ENCODE measurements at places on chromosomes 5 and 9.

DNA sequence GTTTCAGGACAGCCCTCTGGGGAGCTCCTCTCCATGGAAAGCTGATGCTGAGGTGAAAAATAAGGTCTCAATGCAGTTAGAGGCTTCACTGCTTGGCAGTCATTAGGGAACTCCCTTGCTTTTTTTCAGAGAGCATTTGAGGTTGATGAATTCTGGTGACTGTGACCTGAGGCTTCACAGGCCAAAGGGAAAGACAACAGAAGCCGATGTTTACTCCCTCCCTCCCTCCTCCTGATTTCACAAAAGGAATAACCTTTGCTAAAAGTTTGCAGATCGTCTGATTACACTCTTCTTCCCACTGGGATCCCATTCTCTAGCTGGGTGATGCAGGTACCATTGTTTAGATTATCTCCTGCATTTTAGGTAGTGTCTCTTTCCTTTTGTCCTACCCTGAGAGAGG, 329.4 kb downstream of the KIF4B start:
- no peak for DNase-seq

DNA sequence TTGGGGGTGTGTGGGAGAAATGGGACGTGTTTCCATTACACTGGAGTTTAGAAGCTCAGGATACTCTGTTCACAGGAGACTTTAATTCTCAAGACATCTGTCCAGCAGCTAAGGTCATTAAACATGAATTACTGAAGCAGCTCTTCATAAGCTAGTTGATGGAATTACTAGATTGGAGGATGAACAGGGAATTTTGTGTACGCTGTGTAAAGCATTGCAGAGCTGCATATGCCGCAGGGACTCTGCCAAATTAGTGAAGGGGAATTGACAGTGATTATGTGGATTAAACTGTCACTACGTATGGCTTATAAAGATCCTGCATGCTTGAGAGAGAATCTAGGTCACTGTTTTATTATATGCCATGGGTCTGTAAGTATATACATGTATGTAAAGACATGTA, 177.5 kb upstream of the TBC1D2 start:
- peak; percentile 92 for DNase-seq

- no peak for DNase-seq
Measured at GRCh38 chr9:2302606-2303005, 287.5 kb downstream of the SMARCA2 start.

GRCh38 chr9:130207241-130207992, 35.2 kb downstream of the NCS1 start:
- DNase-seq = no peak

GRCh38 chr5:95913663-95914062, 48.0 kb downstream of the ELL2 start:
- DNase-seq = no peak

DNA sequence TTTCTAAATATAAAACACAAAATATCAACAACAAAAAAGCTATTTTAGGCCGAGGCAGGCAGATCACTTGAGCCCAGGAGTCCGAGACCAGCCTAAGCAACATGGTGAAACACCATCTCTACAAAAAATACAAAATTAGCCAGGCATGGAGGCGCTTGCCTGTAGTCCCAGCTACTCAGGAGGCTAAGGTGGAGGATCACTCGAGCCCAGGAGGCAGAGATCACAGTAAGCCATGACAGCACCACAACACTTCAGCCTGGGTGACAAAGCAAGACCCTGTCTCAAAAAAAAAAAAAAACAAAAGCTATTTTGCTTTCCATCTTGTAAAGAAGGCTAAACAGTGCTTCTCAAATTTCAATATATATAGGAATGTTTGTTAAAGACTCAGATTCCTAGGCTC, 11.3 kb downstream of the C5orf15 start:
- no peak for DNase-seq

DNA sequence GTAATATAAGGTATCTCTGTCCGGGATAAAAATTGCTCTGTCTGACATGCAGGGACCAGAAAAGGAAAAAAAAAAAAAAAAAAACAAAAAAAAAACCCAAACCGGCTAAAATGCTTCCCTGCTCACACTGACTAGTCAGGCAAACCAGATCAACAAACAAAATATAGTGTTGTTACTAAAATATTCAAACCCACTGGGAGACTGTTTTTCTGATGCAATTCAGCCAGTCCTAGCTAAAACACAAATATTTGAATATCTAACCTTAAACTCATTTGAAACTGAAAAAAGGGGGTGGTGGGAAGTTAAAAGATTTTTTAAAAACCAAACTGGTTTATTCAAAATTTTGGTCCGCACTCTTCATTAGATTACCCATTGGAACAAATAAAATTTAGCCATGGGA, 61.0 kb downstream of the APBA1 start:
- DNase-seq = no peak

GRCh38 chr9:7328453-7328852, 471.1 kb downstream of the DMAC1 start:
- no peak for DNase-seq

- DNase-seq = no peak
Measured at GRCh38 chr9:20604562-20604961, 17.7 kb downstream of the MLLT3 start.

GRCh38 chr5:137648361-137648760, 87.5 kb downstream of the KLHL3 start:
- DNase-seq = no peak

- DNase-seq = peak; percentile 6
Measured at GRCh38 chr9:7209990-7210389, 452.2 kb downstream of the KDM4C start.

DNA sequence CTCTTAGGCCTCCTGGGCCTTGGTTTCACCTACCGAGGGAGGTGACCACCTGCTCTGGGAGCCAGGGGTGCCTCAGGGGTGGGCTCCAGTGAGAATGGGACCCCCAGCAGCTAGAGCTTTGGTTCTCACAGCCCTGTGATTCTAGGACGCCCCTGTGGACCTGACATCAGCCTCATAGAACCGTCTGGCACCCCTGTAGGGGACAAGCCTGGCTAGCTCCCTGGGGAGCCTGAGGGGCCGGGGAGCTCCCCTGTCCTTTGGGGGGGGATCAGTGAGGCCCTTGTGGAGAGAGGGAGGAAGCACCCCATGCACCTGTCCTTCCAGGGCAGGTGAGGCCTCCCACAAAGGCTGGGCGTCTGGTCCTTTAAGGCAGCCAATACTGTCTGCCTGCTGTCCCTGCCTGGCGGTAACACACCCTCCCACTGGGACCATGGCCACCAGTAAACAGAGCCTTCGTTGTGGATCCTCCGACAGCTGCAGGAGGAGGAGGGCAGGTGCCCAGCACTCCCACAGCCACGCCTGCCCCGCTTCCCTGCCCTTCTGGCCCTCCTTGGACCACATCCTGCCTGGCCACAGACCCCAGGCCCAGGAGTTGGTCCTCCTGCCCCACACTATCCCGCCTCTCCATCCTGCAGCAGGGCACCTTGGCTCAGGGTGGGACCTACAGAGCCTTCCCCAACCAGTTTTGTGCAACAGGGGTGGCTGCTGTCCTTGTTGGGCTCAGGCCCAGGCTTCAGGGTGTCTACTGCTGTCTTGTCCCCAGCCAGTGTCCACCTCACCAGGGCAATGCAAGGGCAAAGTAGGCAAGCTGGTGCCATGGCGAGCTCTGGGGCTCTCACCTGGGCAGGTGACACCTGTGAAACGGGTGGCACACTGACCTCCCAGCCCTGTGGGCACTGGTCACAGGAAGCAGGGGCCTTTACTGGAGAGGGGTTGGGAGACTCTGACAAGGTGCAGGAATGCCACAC, 3.0 kb upstream of the TUBB4B start:
- DNase-seq = no peak

GRCh38 chr9:19229595-19230354, 718 bp upstream of the DENND4C start:
- no peak for DNase-seq

DNA sequence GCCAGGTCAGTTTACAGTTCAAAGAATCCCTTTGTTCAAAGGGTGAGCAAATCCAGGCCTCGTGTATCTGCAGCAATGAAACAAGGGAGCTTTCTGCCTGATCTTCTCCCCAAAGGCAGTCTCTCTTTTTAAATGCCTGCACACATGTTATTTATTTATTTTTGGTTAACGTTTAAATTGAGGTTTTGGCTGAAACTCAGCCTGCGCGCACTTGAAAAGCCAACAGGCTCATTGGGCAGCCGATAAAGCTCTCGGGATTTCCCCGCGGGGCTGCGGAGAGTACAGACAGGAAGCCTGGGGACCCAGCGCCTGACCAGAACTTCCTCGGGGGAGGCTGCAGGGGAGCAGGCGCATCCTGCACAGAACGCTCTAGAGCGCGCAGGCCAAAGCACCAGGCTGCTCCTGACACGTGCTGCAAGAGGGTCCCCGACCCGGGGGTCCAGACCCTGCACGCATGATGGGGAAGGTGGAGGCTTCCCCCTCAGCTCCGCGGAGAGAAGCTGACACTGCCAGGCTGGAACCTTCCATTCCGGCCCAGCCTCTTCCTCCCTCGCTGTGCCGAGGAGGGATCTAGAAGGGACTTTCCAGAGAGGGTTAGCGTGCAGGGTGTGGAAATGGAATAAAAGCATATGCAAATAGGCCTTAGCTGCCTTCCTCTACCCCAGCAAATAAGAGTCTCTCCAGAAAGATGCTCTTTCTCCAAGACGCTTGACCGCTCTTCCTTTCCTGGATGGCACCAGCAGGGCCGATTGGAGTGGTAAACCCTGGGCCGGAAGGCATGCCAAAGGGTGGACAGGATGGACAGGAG, 46.1 kb downstream of the PTTG1 start:
- DNase-seq = no peak

DNA sequence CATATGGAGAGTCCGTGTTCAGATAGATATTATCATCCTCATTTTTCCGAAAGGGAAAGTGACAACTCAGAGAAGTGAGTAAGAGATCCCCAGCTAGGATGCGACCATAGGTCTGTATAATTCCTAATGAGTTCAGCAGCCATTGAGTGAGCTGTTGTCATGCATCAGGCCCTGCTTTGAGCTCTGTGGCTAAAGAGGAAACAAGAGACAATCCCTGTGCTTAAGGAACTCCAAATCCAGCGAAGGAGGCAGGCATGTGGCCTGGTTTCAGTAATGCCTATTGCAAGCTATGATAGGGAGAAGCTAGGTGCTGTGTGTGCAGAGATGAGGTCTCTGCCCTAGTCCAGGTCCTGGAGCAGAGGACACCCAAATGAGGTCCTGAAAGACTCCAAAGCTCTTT, 192.8 kb downstream of the ACTL7B start:
- DNase-seq = no peak

DNA sequence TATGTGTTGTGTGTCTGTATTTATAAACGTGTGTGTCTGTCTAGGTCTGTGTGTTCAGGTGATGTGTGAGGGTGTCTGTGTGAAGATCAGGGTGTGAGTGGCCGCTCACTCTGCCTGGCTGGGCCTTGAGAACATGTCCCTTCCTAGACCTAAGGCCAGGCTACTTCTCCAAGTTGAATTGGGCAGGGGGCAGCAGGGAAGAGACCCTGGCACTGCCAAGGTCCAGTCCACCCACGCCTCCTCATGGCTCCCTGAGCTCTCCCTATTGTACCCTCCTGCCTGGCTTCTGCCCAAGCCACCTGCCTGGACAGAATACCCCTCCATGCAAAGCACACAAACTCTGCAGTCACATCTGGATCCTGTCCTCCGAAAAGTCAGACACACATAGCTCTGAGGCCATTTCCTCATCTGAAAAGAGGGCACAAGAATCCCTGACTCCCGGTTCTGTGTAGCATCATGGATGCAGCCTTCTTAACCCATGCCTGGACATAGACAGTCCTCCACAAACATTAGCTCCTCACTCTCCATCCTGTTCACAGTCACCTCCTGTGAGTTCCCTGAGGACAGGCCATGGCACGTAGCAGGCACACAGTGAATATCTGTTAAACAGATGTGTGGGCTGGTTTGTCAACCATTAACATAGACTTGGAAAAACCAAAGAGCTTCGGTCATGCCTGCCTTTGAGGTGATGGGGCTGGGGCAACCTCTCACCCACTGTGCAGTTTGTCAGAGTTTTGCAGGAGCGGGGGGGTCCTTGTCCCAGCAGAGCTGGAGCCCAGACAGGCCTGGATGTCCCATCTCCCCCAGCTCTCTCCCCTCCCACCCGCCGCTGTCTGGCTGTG, 167.8 kb upstream of the MVB12B start:
- no peak for DNase-seq

- no peak for DNase-seq
Measured at GRCh38 chr5:138706655-138707480, 46.4 kb upstream of the CTNNA1 start.

GRCh38 chr9:76181781-76182180, 212.4 kb downstream of the RFK start:
- no peak for DNase-seq

DNA sequence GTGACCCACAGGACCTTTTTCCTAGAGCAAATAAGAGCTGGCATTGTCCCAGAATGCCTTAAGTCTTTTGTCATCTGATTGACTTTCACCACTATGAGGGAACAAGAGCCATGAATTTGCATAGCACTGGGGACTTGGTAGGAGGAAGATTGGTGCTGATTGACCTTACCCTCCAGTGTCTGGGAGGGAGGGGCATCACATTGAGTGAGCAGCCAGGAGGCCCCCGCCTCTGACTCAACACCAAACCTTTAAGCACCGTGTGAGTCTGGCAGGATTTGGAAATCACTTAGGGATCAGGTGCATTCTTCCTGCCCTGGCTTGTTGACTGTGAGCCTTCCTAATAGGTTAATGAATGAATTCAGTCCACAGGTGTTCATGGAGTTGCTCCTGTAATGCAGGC, 40.7 kb downstream of the WNK2 start:
- DNase-seq = no peak

GRCh38 chr9:7325995-7326394, 473.6 kb downstream of the DMAC1 start:
- no peak for DNase-seq

GRCh38 chr5:153372425-153373129, 117.9 kb upstream of the GRIA1 start:
- no peak for DNase-seq

DNA sequence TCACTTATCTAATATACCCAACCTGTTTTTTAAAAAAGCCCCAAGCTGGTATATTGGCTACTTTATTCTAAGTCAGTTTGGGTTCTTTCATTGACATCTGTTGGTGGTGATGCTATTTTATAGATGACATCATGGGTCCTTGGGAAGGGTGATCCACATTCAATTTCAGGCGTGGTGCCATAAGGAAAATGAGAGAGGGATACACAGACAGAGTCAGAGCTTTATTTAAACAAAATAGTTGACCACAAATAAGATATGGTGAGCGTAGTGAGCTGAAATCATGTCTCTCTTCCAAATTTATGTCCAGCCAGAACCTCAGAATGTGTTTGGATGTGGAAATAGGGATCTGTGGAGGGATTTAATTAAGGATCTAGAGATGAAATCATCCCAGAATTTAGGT, 302.4 kb downstream of the MAT2B start:
- DNase-seq = no peak

- no peak for DNase-seq
Measured at GRCh38 chr9:101229606-101230005, 155.2 kb downstream of the BAAT start.

DNA sequence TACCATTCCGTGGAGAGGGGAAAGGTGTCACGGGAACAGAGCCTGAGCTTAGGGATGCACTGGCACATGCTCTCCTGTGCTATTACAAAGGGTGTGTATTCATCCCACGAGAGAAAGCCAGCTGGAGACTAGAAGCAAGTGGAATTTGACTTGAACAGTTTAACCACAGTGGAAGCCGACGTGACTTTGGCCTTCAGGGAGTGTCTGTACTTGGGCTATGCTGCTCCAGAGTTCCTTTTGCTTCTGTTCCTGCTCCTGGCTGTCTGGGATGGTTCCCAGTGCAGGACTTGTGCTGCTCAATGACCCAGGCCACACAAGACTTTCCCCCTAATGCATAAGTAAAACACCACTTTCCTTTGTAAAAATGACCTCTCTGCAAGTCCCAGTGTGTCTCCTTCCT, 7.9 kb upstream of the NFIL3 start:
- no peak for DNase-seq

GRCh38 chr5:673161-673830, 19.9 kb downstream of the TPPP start:
- DNase-seq = no peak

- no peak for DNase-seq
Measured at GRCh38 chr5:80653502-80653901, 950 bp upstream of the MSH3 start.
